ENCODE measurements at places on chromosomes 5 and 9. TPM values are rescaled to one million over a fixed set of nuclear protein-coding genes. Genes with fewer than 3 reads are reported as not detected.

The IFNA2 gene
- total RNA-seq: not detected

The PCDHGB5 gene
- 6.4 TPM for total RNA-seq

The PKN3 gene
- total RNA-seq: 5.9 TPM

GRCh38 chr5:122120493-122120892 lies 8.9 kb upstream of the ZNF474 start:
- DNase-seq: no peak

DNA sequence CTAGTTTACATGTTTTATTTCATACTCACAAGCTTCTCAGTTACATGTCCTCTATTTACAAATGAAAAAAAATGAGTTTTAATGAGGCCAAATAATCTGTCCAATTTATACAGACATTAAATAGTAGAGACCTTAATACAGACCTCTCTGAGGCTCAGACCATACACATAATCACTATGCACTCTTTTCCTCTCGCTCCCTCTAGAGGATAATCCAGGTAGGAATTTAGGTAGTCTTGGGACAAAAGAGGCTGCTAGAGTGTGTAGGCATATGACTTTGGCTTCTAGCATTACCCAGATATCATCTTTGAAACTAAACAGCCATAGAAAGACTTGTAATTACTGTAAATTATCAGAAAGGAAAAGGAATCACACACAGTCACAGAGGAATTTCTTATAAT lies 444.7 kb downstream of the HINT1 start:
- no peak for DNase-seq

- DNase-seq: no peak
Observed at GRCh38 chr5:5612096-5612495, 189.6 kb downstream of the ICE1 start.

DNA sequence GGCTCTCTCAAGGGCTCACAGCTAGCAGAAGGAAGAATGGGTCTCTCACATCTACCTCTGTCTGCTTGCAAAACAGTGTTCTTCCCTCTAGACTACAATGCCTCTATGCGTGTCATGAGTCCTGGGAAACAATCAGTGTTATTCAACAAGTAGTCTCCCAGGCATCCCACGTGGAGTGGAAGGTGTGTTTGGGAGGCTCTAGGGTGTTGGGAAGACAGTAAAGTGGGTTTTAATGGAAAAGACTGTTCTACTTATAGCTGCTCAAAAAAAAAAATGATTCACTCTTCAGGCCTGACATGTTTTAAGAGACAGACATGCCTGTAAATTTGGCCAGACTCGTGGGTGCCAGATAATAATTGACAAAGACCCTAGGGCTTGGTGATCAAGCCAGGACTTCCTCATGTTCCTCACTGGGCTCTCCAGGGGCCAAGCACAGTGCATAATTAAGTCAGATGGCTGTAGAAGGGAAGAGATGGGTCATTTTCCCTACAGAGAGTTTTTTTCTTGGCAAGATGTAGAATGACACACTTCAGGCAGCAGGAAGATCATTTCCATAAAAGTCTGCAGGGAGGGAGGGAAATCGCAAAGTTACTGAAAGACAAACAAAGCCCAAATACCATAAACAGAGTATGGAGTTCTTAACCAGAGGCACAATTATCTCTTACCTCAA lies 246.4 kb downstream of the ACTL7B start:
- DNase-seq: no peak

DNA sequence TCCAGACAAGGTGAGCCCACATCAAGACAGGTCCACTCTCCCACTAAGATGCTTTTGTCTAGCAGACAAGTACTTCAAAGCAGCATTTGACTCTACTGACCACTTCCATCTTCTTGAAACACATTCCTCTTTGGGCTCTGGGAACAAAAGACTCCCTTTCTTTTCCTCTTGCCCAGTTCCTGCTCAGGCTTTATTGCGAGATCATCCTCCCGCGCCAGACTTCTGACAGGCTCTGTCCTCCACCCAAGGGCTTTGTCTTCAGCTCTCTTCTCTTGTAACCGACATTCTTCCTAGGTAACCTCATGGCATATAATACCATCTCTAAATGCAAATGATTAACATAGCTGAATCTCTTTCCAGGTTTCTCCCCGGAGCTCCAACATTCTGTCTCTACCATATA lies 85.8 kb downstream of the NUDT12 start:
- DNase-seq: no peak

DNA sequence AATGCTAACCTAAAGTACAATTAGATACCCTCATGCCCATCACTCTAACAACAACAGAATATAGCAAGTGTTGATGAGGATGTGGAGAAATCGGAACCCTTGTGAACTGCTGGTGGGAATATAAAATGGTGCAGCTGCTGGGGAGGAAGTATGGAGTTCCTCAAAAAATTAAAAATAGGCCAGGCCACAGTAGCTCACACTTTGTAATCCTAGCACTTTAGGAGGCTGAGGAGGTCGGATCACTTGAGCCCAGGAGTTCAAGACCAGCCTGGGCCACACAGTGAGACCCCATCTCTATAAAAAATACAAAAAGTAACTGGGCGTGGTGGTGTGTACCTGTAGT lies 18.0 kb upstream of the MRNIP start:
- DNase-seq: no peak

Measured in left ventricle myocardium superior (tissue), 1 donor.